CD4-positive, alpha-beta T cell (primary cell): ENCODE measurements at places on chromosomes 2 and 18.
A peak's percentile ranks its signal among the peaks of the same experiment; 100 is the strongest.

- no peak for DNase-seq
Observed at GRCh38 chr2:28276807-28277206, 115.9 kb upstream of the FOSL2 start.

DNA sequence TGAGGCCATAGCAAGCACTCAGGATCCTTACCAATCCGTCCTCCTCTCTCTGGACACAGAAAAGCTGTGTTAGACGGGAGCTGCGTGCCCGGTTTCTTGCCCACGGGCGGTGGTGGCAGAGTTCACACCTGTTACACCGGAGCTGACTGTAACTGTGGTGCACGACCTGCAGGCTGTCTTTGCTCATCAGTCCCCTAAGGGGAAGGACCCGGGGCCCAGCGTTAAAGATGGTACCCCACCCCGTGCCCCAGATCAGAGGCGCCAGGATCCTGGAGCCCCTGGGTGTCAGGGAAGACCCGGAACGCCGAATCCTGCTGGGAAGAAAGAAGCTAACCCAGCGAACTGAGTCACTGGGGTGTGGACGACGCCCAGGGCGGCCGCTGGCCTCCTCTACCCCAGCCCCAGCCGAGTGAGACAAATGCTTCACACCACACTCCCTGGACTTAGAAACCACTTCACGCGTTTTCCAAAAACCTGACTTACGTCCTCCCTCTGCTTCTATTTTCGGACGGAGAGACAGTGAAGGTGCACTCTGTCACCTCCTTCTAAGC is 293.6 kb upstream of the SALL3 start:
- DNase-seq, result no peak

DNA sequence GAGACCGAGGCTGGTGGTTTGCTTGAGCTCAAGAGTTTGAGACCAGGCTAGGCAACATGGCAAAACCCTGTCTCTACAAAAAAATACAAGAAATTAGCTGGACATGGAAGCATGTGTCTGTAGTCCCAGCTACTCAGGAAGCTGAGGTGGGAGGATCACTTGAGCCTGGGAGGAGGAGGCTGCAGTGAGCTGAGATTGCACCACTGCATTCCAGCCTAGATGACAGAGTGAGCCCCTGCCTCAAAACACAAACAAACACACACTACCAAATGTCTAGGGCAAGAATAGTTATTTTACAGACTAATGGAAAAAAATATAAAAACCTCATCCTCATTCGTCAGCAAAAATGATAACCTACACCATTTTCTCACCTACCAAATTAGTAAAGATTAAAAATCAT is 15.3 kb downstream of the BUB1 start:
- no peak for DNase-seq

- no peak for DNase-seq
Observed at GRCh38 chr2:229849073-229849472, 72.7 kb downstream of the TRIP12 start.

DNA sequence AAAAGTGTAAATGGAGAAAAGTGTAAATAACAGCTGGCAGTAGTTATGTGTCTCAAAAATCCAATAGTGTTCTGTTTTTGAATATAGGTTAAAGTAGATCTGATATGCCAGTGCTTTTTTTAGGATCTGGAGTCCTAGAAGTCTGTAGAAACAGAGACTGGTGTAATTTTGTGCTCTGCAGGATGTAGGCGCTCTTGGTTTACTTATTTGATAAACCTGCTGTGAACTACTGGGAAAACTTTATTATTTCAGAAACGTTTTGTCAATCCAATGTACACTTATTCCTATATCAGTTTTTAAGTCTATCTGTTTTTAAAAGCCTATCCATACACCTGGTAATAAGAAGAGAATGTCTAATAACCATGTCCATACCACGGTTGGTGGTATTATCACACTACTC is 530.8 kb upstream of the ZNF804A start:
- DNase-seq, result no peak

GRCh38 chr2:96764253-96764637 is 3.5 kb downstream of the CNNM4 start:
- DNase-seq, result no peak

DNA sequence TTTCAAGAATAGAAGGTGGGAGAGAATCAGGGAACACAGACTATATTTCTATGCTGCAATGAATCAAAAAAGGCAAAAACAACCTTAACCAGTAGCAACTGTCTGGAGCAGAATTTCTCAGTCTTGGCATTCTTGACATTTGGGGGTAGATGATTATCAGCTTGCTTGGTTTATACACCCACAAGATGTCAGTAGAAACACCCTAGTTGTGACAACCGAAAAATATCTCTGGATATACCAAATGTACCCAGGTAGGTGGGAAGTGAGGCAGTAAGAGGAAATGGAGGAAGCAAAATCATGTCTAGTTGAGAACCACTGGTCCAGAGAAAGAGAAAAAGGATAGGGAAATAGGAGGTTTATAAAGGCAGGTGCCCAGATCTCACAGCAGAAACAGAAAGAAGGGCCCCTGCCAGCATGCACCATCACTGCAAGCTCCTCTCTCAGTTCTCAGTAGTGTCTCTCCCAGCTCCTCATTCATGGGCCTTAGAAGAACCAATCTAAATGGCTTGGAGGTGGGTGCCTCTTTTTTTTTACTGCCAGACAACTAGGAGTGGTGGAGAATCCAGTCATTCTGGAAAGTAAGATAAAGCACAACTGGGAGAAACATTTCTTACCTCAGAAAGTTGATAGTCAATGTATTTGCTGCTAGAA is 50.4 kb downstream of the MBD2 start:
- no peak for DNase-seq

- DNase-seq, result no peak
Observed at GRCh38 chr18:64203295-64203694, 54.4 kb upstream of the LINC00305 start.

DNA sequence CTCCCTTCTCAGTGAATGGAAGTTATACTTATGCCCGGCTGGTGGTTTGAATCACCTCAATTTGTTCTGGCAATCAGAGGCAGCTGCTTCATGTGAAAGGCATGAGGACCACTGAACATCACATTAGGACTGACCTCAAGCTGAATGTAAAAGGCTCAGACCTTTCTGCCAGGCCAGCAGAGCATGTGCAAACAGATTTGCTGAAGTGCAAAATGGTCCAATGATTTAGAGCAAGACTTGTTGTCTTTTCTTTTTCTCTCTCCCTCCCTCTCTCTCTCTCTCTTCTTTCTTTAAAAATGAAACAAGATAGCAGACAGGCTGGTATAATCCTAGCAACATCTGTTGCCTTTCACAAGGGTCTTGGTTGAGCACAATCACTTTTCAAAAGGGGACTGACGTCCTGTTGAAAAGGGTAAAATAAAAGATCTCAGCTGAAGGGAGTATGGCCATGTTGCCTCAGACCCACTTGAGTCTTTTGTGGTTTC is 13.3 kb upstream of the CDH7 start:
- DNase-seq, result no peak

DNA sequence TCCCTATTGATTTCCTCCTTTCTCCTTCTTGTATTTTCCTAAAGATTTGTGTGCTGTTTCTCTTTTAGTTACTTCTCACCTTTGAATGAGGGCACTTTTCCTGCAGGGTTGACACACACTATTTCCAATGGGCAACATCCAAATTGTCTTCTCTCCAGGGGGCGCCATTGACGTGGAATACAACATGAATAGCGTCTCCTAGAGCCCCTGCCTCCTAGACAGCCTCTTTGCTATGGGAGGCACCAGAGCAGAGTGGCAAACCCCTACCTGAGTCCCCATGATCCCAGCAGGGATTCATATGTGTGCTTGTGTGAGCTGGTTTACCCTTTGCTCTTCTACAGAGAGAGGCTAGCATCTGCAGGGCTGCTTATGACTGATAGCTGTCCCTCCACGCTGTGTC is 61.3 kb upstream of the ITSN2 start:
- peak; percentile 62 for DNase-seq

DNA sequence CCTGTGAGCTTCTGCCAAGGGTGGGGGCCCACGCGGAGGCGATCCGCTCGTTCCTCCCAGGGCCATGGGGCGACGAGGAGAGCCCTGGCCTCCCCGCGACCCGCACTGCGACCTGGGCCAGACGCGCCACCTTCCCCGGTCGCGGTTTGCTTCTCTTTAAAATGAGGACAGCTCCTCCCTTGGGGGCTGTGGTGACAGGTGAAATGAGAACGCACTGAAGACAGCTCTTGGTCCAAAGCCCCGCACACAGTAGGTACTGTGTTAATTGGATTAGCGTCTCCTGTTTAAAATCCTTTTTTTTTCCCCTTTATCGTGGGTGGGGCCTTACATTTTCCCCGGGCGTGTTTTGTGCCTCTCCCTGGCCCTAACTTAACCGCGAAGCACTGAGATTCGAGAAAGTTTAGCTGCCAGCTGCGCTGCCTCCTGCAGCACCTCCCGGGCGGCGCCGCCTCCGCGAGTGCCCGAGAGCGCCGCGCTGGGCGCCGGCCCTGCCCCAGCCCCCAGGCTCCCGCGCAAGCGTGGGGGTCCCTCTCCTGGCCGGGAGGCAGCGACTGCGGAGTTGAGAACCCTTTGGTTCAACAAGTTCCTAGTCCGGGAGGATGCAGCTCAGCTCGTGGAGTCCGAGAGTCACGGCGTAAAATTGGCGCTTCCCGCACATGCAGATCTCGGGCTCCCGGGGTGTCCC is 1.1 kb downstream of the HPCAL1 start:
- peak; percentile 57 for DNase-seq

- DNase-seq, result no peak
Observed at GRCh38 chr2:27822049-27822448, 50.5 kb downstream of the MRPL33 start.

DNA sequence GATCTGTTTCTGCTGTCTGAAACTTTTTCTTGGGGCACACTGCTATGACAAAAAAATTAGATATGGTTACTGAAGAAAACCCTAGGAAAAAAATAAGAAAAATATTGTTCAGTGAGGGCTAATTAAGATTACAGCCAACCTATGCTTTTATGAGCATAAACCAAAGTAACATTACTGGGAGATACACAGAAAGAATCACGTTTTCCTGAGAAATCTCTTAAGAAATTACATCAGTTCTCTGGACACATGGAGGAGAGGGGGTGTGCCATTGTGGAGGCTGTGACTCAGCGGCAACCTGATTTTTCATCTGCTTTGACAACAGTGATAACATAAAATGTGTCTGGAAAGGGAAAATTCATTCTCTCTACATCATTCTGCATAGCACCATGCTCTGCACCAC is 13.4 kb upstream of the NMI start:
- no peak for DNase-seq

DNA sequence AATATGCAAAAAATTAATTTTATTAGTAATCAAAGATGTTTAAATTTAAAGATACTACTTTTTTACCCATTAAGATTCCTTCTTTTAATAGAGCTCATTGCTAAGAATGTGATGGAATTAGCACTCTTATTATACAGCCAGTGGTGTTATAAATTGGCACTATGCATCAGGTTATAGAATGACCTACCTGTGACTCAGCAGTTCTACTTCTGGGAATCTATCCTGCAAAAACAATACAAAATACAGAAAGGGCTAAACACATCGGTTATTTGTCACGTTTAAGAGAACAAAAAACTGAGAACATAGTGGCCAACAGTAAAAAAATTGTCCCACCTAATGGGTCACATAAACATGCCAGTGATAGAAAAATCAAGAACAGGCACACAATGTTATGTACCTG is 9.4 kb upstream of the ADD2 start:
- no peak for DNase-seq

- DNase-seq, result no peak
Observed at GRCh38 chr2:215771241-215771640, 242.1 kb downstream of the MREG start.

- DNase-seq, result no peak
Observed at GRCh38 chr2:160062292-160063005, at the start of gene PLA2R1. Gene PLA2R1 (minus strand): TSS chr2:160062615. CDS start chr2:160062403, 212 bp downstream.

DNA sequence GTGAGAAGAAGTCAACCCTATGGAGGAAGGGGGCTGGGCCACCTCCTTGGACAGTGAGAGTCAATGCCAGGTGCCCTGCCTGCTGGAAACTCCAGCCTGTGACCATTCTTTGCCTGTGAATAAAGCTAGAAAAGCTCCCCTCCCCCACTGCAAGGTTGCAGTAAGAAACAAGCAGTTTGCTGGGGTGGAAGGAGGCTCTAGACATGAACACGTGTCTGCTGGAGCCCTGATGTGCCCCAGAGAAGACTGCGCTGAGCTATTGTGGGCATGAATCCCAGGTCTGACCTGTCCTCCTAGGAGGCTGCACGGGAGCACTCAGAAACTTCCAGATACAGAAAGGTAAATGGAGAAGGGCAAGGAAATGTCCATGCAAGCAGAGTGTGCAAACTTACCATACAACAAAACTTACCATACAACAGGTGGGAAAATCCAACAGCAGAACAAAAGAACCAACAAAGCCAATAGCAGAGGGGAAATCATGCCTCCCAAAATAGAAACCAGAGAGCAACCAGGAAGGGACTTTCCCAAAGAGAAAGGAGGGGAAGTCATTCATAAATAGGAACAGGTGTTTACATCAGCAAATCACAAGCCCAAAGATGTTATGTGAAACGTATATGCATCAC is 278.7 kb downstream of the BCL2 start:
- no peak for DNase-seq

DNA sequence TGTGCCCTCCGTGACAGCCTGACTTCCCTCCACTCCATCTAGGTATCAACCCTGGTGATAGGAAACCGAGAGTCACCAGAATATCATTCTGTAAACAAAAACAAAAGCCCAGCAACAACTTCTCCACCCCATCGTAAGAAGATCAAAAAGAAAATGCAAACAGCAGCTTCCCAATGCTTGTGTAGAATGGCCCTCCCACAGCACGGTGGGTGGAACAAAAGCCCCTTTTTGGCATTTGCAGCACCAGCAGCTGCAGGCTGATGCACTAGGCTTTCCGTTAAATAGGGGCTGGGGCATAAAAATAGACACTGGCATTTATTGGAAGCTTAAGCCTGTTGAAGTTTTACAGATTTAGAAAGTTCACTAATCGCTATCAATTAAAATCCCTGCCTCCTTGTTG is 513.0 kb downstream of the GALR1 start:
- DNase-seq, result no peak

DNA sequence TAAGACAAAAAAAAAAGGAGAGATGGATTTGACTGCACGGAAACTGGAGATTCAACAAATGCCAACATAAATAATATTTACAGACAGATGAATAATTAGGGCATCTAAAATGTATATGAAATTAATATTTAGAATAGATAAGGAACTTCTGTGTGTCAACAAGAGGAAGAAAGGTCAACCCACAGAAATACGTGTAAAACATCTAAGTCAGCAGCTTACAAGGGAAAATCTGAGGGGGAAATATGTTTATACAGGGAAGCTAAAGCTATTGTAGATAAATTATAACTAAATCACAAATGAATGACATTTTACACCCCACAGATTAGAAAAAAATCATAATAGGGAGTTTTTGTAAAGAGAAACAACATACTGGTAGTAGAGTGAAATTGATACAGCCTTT is 159.9 kb downstream of the PIEZO2 start:
- DNase-seq, result no peak

- DNase-seq, result no peak
Observed at GRCh38 chr2:19762959-19763605, 138.7 kb downstream of the TTC32 start.
